Astrocyte (in vitro differentiated cells and primary cell): ENCODE measurements at places on chromosomes 12 and 14.

- peak; percentile 58 for DNase-seq
Measured at GRCh38 chr14:53022593-53022992, 71.7 kb upstream of the FERMT2 start.

DNA sequence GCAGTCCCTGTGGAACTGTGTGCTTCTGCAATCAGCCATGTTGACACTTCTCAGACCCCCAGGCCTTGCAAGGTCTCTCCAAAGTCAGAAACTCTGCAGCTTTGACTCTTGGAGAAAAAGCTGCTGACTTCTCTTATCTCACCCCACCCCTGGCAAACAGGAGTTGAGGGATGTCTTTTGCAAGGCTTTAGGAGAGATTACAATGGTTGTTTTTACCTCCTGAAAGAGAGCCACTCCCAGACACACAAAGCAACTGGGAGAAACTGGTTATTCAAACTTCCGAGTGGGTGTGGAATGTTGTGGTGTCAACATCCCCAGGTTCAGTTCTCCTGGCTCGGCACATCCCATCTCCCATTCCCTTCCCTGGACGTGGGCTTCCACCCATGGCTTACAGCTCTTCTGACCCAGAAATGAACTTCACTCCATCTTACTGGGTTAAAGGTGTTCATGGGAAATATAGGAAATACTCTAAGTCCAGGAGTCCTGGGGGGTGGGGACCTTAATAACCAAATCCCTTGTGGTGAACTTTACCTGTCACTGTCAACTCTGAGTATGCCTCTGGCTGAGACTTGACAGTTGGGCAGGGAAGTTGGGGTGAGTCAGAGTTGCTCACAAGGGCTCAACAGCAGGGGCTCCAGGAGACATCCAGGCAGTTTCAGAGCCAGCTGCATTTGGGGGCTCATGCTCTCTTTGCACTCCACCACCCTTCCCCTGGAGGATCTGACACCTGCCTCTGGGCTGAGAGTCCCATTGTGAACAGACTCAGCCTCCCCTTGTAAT lies 41.9 kb downstream of the CCDC177 start:
- DNase-seq = no peak

DNA sequence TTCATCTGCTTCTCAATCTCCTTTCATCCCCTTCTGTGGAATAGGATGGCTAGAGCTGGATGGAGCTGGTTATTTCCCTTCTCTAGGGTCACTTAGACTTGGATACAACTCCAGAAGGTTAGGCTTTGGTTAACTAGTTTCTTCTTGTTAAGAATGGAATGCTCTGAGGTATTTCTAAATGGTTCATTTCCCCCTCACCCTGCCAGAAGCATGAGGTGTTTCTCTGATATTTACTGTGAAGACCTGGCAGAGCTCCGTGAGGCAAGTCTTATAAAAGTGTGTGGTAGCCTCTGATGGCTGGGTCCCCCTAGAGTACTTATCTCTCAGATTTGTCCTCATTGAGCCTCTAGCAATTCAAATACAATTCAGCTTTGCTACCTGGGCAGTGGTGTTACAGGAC lies 207.9 kb downstream of the SLC16A7 start:
- peak; percentile 59 for DNase-seq

GRCh38 chr12:93261505-93262094 lies 116.1 kb upstream of the NUDT4 start:
- DNase-seq = no peak

- peak; percentile 98 for DNase-seq
Measured at GRCh38 chr12:64099397-64099796, 122.7 kb downstream of the KICS2 start.

- no peak for DNase-seq
Measured at GRCh38 chr12:117790198-117790597, 178.6 kb downstream of the KSR2 start.

GRCh38 chr14:41055589-41055988 lies 551.1 kb upstream of the LRFN5 start:
- no peak for DNase-seq

- DNase-seq = no peak
Measured at GRCh38 chr14:26905229-26905628, 307.4 kb upstream of the NOVA1 start.

DNA sequence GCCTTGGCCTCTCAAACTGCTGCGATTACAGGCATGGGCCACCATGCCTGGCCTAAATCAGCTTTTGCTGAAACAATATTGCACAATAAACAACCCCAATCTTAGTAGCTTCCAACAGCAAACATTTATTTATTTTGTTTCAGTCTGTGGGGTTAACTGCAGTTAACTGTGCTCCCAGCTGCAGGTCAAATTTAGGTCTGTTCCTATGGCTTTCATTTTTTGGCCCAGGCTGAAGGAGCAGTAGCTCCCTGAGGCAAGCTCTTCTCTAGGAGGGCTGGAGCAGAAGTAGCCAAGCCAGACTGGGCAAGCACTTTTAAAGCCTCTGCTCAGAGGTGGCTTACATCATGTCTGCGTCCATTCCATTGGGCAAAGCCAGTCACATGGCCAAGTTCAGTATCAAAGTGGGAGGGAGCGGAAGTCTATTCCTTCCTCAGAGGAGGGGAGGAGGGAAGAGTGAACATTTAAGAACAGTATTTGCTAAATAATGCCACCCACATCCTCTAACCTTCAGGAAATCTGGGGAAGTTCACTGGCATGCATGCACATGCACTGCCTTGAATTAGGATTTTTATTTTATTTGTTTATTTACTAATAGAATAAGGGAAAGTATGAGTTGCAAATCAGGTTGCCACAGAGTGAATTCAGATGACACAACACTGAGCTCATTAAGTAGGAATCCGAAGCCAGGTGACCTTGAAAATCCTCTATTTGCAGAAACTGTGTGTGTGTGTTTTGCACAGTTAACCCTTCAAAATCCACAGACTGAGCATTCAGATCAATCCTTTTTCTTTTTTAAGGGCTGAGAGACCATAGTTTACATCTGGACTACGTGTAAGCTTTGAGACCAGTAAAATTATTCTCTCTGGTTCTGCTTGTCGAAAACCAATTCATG lies 122.0 kb upstream of the SEL1L start:
- DNase-seq = no peak

- DNase-seq = no peak
Measured at GRCh38 chr12:94062796-94063635, 85.4 kb upstream of the PLXNC1 start.

GRCh38 chr12:14664434-14665023 lies 31.9 kb downstream of the GUCY2C start:
- peak; percentile 1 for DNase-seq

- DNase-seq = no peak
Measured at GRCh38 chr12:111606767-111607230, 7.7 kb upstream of the ATXN2 start.

DNA sequence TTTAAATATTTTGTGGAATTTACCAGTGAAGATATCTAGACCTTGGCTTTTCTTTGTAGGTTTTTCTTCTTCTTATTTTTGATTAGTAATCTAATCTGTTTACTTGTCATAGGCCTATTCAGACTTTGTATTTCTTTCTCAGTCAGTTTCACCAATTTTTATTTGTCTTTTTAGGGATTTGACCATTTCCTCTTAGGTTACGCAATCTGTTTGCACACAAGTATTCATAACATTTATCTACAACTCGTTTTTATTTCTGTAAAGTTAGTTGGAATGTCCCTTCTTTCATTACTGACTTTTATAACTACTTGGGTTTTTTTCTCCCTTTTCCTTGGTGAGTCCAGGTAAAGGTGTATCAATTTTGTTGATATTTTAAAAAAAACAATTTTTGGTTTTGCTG lies 545.7 kb downstream of the AACS start:
- no peak for DNase-seq

GRCh38 chr12:60926256-60926655 lies 1330.4 kb downstream of the SLC16A7 start:
- no peak for DNase-seq

GRCh38 chr12:122421821-122422729 lies at the start of gene CLIP1:
CLIP1 (minus strand) TSS chr12:122422669; CDS start chr12:122380452, 42,217 bp downstream.
- DNase-seq = peak; percentile 46

DNA sequence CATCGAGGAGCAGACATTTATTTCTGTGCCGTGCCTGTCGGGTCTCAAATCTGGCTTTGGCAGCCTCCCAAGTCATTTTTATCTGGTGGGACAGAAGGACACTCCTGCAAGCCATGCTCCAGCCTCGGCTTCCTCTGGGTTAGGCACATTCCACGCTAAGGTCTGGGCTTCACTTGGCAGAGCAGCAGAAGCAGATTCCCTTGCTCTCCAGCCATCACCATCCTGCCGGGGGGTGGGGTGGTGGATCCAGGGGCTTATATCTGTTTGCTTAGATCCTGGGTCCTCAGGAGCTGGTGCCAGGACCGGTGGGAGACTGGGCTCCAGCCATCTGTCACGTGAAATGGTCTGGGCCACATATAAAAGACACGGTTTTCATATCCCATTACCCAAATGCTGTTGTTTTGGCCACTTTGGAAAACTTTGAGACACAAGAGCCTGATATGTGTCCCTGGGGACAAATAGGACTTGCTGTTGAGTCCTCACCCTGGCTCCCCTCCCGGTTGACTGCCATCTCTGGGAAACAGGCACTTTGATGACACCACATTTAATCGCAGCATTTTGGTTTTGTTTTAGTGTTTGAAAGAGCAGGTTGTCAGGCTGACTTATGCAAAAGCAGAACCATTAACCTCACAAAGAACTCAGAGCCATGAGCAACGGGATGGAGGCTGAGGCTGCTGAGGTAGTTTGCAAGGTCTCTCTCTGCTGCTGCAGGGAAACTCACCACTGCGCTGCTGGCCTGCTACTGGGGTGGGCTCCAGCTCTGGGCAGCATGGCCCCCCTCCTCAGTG lies 69.6 kb upstream of the PRMT8 start:
- DNase-seq = no peak

GRCh38 chr14:68705741-68706283 lies 87.1 kb downstream of the ZFP36L1 start:
- no peak for DNase-seq

DNA sequence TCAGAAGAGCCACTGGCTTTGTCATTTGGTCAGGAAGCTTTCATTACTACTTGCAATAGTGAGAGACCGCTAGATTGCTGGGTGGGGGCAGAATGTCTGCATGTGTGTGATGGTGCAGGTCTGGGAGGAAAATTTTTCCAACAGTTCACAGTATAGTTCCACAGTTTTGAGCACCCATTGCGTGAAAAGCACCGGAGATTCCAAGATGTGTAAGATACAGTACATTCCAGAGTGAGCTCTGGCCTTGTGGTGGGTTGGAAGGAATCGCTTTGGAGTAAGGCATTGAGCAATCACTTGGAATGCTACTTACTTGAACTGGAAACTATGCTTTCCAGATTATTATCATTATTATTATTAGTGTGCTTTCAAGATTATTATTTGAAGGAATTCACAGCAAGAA lies 47.6 kb upstream of the FRMD6 start:
- peak; percentile 96 for DNase-seq

GRCh38 chr12:120361506-120362208 lies 7.3 kb downstream of the MSI1 start:
- peak; percentile 71 for DNase-seq

- peak; percentile 53 for DNase-seq
Measured at GRCh38 chr14:32073537-32074189, 3.4 kb upstream of the ARHGAP5 start.

- peak; percentile 64 for DNase-seq
Measured at GRCh38 chr12:72272091-72272661, at the start of gene TRHDE. TRHDE (plus strand) TSS chr12:72272370; CDS start chr12:72272644, 274 bp downstream.

- peak; percentile 74 for DNase-seq
Measured at GRCh38 chr12:88237954-88238353, 95.8 kb downstream of the TMTC3 start.

GRCh38 chr14:75851574-75851866 lies 130.3 kb downstream of the TGFB3 start:
- no peak for DNase-seq

GRCh38 chr14:89658977-89659670 lies 242.1 kb upstream of the FOXN3 start:
- DNase-seq = no peak

DNA sequence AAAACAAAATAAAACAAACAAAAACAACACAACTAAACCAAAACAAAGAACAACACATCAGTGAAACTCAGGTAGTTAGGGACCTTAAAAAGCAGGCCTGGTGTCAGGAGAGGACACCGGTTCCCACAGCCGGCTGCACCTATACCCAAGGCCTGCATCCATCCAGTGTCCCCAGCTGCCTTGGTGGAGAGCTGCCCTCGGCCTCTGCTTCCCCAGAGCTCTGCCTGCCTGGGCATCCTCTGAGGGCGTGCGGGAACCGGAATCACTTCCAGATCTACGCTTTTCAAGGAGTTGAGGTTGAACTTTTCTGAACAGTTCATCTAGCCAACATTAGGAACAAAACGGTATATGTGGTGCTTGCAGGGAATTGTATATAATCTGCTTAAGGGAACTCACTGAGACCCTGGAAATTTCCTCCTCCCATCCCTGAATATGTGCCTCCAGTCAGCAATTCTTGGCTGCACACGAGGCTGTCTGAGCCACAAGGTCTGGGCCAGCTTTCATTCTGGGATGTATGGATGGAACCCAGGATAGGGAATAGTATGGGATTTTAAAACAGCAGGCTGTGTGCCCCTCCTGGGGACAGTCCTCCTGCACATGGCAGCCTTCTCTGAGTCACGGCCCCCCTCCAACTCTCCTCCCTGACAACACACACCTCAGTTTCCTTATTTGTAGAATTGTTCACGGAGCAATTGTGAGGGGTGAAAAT lies 319.0 kb upstream of the RTL1 start:
- no peak for DNase-seq
